Femur (tissue), 1 donor: ENCODE measurements at places on chromosomes 7 and 10.

DNA sequence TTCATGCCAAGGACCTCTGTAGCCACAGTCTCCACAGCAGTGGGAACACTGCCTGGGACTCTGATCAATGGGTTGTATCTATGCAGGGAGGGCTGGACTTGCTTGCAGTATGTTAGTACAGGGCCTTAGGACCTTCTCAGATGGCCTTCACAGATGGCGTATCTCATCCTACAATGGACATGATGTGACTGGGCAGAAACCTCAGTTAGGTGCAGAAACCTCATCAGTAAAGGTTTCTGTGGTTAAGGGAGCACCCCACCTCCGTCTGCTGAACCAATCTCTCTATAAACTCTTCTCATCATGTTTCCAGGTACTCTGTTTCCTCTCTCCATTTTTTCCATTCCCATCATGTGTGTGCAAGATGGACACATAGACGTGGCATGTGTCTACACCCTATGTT, 154.9 kb downstream of the EVX1 start:
- no peak for DNase-seq

DNA sequence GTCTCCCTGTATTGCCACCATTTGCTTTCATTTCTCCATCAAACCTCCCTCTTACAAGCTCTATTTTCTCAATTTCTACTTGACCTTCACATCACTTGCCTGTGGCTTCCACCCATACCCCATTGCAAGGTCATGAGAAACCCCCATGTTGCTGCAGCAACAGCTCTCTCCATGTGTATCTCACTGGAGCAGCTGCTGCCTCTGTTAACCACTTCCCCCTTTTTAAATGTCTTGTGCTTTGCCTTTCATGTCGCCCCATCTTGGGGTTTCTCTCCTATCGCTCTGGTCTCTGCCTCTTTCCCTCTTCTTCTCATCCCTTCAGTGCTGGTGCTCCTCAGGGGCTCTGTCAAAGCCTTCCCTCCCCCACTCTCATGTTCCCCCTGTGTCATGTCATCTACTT, 148.8 kb downstream of the CHN2 start:
- DNase-seq, result no peak

- peak; percentile 70 for DNase-seq
Measured at GRCh38 chr10:64036321-64036930, 515.2 kb downstream of the REEP3 start.

- DNase-seq, result no peak
Measured at GRCh38 chr7:148464947-148465346, 125.6 kb upstream of the C7orf33 start.

DNA sequence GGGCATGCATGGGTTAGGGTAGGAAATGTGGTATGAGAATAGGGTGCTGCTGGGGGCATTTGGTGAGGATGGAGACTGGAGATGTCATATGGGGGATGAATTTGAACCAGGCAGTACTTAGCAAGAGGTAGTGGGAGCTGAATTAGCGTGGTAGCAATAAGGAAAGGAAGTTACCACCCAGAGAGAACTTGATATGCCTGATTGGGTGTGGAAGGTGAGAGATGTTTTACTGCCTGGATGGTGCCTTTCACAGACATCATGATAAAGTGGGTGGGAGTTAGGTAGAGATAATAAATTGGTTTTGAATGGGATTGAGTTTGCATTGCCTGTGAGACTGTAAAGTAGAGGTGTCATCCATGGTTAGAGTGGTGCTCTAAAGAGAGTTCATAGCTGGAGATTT, 46.7 kb downstream of the TRIM24 start:
- DNase-seq, result no peak

DNA sequence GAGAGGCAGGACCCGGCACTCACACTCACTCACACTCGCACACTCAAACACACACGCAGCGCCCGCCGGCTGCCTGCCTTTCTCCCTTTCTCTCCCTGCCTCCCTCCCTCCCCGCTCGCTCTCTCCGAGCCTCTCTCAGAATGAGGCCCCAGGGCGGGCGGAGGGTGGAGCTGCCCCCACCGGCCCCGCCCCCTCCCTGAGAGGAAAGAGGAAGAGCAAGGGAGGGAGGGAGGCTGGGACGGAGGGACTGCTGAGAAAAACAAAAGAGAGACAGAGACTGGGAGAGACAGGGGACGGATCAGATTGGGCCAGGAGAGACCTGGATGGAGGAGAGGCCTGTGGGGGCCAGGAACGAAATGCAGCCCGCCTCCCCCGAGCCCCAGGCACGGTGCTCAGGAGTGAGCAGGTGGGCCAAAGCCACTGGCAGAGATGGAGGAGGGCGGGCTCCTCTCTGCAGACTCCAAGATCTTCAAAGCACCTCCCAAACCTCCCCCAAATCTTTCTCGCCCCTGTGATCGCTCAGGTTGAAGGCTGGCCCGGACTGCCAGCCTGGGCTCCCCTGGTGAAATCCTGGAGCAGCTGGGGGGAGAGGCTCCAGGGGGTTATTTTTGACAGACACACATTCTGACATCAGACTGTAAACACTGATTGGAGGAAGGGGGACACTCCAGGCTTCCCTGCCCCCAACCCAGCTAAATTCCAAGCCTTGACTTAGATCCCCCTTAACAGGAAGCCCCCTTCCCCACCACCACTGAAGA, 5.1 kb downstream of the LDB1 start:
- DNase-seq, result peak; percentile 94

DNA sequence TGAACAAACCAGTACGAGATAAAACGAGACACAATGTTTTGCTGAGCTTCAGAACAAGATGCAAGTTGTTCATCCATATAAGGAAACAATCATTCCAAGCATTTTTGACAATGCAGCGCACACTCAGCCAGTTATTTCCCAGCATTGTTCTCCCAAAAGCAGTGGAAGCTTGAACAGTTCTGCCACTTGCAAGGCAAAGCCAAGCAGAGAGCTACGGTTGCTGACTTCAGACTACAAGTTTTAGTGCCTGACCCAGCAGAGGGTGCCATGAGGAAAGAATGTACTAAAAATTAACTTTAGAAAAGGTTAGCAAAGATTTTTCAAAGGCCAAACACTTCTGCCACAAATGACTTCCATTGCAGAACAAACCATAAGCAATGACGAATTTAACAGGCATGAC, 152.5 kb downstream of the SLC25A13 start:
- no peak for DNase-seq

GRCh38 chr10:60846173-60846572, 67.9 kb downstream of the CDK1 start:
- DNase-seq, result no peak

DNA sequence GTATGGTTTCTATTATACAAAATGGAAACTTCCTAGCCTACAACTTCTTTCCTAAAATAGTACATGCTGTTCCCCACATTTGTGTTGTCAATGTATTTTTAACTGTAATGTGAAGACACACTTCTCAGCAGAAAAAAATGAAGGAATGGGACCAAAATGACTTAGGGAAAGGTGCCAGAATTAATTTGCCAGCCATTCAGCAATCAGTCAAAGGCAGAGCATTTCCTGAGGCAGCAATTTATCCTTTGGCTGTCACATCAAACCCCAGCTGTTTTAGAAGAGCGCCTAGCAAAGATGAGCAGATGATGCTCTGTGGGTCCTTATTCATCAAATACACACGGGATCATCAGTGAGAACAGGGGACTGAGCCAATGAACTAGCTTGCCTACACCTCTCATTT, 592.5 kb downstream of the KCNMA1 start:
- no peak for DNase-seq

DNA sequence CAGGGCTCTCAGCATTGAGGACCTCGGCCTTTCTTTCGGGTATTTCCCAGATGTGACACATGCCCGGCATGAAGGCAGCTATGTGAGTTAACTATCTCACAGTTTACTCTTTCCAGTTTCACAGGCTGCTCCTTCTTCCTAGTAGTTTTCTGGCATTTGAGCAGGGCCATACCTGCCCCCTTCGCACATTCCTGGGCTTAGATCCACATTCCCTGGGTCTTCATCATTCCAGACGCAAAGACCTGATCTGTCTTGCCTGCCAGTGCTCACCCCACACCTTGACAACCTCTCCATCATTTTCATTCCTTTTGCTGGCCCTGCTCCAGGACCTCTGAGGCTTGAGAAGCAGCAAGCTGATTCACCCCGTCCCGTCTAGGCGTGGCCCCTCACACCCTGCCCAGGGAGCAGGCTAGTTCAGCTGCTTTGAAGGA, 227.5 kb downstream of the WDR11 start:
- DNase-seq, result no peak

DNA sequence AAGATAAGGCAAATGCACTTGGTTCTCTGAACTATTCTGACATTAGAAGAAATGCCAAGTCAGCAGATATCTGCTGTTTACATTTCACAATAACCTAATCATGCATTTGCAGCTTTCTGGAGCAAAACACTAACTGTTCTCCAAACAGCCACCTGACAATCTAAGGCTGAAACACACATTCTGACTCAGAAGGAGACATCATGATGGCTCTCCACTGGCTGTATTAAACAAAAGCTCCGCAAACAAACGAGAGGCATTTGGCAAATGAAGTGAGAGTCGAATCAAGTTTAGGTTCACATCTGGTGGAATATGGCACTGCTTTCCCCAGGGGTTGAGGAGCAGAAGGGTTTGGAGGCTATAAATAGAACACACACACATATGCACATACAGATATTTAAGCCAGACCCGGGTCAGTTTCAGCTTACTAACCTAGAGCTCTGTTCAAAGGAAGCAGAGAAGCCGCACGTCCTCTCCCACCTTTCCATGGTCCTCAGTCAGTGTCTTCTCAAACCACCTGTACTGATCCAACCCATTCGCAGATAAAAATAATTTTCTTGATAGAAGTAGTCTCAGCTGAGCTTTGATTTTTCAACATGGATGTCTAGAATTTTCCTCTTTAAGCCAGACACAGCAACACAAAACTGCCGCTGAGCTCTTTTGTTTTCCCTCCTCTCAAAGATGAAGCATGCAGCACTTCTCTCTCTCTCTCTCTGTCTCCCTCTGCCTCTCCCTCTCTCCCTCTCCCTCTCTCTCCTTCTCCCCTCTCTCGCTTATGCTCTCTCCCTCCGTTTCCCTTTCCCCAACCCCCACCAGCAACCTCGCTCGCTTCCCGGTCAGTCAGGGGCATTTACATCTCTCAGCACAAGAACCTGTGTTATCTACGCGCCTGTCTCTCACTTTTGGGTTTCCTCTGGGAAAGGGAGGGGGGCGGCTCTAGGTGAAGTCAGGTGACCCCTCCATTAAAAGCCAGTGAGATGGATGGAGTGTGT, 682.8 kb downstream of the MAGI2 start:
- peak; percentile 21 for DNase-seq

- DNase-seq, result no peak
Measured at GRCh38 chr7:154438571-154439367, 386.6 kb downstream of the DPP6 start.

DNA sequence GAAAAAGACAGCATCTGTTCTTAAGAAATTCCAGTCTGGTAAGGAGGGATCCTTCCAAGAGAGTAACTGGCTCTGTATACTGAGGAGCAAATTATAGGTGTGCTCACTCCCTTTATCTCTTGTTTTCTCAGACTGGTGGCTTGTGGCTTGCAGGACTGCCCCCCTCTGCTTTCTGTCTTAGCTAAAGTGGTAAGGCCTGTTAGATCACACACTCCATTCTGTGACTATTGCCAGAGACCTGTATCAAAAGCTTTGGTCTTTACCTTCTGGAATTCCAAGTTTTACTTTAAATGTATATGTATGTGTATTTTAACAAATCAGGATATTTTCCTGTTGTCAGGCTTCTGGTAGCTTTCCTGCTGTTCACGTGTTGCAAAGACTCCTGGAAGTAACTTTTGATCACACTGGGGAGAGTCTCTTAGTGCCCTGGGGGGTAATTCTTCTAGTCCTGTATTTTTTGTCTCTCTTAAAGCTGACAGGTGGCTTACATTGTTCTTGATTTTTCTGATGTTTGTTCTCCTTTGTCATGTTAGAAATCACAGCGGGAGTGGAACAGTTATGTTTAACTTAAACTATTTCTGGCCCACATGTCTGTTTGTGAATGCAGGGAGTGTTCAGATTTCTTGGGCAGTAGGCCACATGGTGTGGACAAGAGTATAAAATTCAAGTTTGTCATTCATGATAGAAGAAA, 99.0 kb downstream of the PLPP4 start:
- DNase-seq, result no peak

DNA sequence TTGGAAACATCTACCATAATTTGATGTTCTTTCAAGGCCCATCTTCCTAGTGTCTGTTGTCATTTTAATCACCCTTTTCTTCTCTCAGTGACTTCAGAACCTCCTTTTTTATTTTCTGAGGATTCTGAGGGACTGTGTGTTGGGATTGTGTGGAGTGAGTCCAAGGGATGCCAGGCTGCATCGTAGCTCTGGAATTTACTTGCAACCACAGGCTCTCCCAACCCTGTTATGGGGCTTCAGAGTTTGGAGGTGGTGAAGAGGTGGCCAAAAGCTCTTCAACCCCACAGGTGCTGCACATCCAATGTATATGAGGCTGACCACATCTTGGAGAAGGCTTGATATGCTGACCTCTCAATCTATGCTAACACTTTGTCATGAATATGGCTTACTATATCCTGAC, 79.5 kb upstream of the GPR141 start:
- DNase-seq, result no peak

DNA sequence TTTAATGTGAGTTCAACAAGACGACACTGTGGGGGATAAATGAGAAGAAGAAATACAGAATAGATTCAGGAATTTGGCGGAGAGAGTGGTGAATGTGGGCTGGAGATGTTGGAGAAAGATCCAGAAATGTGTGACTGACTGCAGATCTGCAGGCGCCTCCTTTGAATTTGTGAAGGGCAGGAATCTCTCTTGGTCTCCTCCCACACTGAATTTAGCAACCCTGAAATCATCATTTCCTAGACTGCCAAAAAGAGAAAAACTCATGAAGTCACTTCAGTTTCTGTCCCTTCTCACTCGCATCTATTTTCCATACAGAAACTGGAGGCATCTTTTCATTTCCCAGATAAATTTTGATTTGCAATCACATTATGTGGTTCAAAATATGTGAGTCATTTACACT, 128.7 kb downstream of the GNAI1 start:
- no peak for DNase-seq

GRCh38 chr7:110633313-110633712, 457.6 kb upstream of the LRRN3 start:
- DNase-seq, result no peak

DNA sequence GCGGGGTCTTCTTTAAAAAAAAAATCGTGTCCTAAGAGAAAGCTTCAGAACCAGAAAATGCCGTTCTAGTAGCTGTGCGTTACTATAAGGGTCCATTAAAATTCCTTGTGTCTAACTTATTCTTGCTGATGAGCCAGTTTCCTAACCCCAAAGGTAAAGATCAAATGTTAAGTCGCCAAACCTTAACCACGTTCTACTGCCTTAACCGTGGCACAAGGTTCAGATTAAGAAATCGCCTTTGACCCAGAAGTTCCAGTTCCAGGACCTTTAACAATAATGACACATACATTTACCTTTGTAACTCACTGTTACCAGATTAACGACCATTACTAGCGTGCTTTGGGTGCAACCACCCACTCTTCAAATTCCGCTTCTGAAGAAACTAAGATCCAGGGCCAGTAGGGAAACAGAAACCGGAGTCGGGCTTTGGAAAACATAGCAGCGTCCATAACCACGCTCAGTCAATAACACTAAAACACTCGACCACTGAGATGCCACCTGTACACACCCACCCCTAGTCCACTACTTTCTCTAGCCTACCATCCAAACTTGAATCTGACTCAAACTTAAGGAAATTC, 620 bp downstream of the BET1 start:
- DNase-seq, result peak; percentile 20
